ENCODE measurements at places on chromosomes 3 and 15.

DNA sequence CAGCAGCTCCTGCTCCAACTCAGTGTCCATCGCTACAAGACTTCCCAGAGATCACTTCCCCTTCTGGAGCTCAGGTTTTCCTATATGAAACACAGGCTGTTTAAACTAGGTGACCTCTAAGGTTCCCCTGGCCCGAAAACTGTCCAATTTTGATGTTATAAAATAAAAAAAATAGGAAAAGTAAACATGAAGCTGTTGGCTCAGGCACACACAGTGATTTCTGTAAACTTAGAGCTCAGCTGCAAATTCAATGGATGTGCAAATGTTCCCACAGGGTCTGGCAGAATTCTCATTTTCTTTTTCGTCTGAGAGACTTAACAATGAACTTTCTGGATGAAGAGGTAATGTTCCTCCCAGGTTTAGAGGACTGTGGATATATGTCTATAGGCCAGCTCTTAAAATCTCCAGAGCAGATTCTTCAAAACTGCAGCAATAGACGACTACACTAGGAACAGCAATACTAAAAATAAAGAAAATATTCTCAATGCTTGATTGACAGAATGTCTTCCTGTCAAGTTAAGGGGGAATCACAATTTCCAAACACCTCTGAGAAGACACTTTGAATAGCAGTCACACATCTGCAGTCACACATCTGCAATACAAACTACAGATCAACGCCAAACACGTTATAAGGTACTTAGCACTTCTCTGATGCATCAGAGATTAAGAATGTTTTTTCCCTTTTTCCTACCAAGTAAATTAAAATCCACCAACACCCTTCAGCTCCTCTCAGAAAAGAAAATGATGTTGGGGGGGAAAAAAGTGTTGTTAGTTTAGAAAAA lies 2.8 kb downstream of the NUP210 start:
- DNase-seq = no peak

- DNase-seq = no peak
Measured at GRCh38 chr3:169534439-169534838, 129.1 kb downstream of the MECOM start.

DNA sequence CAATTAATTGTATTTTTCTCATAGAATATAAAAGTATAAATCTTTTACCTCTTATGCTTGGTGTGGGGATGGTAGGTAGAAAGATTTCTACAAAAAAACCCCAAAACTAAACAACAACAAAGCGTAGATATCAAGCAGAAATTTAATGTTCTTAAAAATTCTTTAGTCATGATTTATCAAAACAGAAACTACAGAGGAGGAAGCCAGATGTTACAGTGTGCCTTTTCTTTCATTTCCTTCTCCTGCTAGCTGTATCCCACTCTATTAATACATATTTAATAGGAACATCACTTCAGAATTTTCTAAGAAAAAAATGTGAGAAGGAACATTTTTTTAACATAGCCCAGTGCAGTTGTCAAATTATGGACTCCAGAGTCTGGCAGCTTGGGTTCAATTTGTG lies 420.6 kb downstream of the TUSC7 start:
- no peak for DNase-seq

GRCh38 chr3:1406250-1406649 lies 313.4 kb downstream of the CNTN6 start:
- no peak for DNase-seq
